Cerebellum (tissue), 4 donors: ENCODE measurements at places on chromosomes 5 and 9. TPM values are rescaled to one million over a fixed set of nuclear protein-coding genes. Genes with fewer than 3 reads are reported as not detected.

DNA sequence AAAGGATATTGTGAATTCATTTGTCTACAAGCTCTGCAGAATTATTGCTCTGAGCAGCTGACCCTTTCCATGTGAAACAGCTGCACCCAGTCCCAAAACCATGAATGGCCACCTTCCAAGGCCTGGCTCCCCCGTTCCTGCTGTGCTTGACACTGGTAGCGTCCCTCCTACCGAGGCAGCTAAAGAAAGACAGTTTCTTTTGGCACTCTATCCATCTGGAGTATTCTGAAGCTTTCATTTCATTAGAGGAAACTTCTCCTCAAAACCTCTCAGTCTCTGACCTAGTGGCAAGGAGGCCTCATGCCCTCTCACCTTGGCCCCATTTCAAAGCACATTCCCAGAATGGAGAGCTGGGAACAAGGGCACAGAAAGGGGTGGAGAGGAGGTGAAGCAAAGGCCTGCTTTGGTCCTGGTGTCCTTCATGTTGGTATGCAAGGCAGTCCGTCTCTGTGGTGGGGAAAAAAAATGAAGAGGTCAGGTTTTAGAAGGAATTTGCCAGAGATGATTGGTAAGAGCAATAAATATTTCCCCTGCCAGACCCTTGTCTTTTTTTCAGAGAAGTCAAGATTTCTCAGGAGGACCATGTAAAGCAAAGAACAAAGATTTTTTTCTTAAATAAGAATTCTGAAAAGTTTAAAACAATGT, 232.0 kb downstream of the RFK start:
- DNase-seq: no peak

DNA sequence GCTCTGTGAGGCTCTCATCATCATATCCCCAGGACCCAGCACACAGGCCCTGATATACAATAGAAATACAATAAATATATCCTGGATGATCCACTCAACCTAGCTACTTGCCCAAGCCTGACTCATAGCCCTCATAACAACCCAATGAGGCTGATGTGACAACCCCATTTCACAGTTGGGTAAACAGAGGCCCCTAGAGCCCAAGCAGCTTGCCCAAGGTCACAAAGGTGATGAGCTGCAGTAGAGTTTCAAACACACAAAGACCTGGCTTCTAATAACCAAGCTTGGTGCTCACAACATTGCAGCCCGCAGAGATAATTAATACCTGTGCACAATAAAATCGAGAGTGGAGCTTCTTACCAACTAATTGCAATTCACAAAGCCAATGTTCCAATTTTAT, 3.2 kb upstream of the AKNA start:
- DNase-seq: no peak

GRCh38 chr5:36089989-36090388, 23.3 kb upstream of the UGT3A2 start:
- no peak for DNase-seq

DNA sequence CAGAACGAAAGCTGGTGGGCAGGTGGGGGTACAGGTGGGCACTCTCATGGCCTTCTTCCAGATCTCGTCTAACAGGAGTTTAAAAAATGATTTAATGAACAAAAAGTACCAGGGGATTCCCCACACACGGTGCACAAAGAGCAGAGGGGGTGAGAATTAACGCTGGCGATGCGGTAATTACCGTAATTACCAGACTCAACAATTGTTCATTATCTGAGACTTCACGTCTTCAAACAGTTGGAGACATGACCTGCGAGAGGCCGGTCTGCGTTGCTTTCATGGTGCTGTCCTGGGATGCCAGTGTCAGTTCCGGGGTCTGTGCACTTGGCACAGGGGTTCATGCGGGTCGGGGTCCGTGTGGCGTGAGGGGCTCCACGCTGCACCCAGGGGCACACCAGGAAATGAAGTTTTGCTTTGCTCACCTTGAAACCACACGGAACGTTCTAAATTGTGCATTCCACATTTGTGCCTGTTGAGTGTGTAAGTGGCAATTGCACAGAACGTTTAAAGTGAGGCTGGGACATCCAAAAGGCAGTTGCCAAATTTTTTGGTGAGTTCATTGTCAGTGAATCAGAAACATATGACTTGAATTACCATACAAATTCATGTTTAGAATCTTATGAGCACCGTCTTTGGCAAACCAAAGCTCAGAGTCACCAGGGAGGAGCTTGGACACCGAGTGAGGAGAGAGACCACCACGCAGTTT, 256.4 kb upstream of the IRX1 start:
- DNase-seq: no peak

- no peak for DNase-seq
Observed at GRCh38 chr5:2727550-2727949, 23.9 kb downstream of the IRX2 start.

Gene ZMAT2
- total RNA-seq: 23.8 TPM

GRCh38 chr9:31210978-31211570, 1173.4 kb upstream of the ACO1 start:
- no peak for DNase-seq

Gene MLANA
- total RNA-seq: not detected

Gene PCDHGB2
- total RNA-seq: 17.1 TPM

GRCh38 chr9:92098638-92099037, 16.6 kb downstream of the SPTLC1 start:
- DNase-seq: no peak

Gene DDX4
- total RNA-seq: 0.09 TPM

Gene LHX3
- total RNA-seq: not detected
